ENCODE measurements at places on chromosomes 6 and 20.

DNA sequence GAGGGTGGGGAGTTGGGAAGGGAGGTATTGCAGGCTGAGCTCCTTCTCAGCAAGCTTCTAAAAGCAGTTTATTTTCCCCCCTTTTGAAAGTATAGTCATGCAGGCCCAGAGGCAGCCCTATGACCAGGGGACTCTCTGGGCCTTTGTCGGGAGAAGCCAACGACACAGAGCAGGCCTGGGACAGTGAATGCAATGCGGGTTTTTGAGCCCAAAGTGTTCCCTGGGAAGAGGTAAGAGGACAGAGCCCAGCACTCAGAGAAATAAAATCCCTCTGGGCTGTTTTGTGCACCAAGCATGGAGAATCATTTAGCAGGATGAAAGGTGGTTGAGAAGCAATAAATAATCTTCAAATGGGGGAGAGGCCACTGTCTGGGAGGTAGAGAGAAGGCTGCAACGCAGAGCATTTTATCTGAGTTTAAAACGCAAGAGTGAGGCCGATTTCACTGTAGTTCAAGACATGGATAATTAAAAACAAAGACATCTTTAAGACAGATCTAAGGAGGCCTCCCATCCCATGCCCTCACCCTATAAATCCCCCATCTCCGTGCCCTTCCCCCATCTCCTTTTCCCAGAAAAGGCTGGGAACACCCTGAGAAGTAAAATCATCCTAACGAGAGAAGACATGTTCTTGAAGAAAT lies 237.5 kb downstream of the CDC5L start:
- DNase-seq = no peak

GRCh38 chr6:84749181-84749580 lies 15.2 kb downstream of the TBX18 start:
- DNase-seq = no peak

DNA sequence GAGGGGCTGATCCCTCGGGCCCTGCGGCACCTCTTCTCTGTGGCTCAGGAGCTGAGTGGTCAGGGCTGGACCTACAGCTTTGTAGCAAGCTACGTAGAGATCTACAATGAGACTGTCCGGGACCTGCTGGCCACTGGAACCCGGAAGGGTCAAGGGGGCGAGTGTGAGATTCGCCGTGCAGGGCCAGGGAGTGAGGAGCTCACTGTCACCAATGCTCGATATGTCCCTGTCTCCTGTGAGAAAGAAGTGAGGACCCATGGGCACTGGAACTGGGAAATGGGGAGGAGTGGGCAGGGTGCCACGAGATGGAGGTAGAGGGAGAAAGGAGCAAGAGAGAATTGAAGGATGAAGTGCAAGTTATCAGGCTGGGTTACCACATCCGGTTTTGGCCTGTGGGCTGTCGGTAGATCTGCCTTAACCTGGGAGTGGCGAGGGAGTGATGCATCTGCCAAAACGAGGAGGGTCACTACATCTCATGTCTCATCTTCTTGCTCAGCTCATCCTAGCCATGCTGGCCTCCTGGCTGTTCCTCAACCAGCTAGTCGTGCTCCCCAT lies 5.4 kb upstream of the PHF1 start:
- no peak for DNase-seq

GRCh38 chr6:136191606-136192312 lies 58.4 kb downstream of the MTFR2 start:
- DNase-seq = no peak

GRCh38 chr20:11270566-11270965 lies 596.8 kb upstream of the JAG1 start:
- DNase-seq = no peak

DNA sequence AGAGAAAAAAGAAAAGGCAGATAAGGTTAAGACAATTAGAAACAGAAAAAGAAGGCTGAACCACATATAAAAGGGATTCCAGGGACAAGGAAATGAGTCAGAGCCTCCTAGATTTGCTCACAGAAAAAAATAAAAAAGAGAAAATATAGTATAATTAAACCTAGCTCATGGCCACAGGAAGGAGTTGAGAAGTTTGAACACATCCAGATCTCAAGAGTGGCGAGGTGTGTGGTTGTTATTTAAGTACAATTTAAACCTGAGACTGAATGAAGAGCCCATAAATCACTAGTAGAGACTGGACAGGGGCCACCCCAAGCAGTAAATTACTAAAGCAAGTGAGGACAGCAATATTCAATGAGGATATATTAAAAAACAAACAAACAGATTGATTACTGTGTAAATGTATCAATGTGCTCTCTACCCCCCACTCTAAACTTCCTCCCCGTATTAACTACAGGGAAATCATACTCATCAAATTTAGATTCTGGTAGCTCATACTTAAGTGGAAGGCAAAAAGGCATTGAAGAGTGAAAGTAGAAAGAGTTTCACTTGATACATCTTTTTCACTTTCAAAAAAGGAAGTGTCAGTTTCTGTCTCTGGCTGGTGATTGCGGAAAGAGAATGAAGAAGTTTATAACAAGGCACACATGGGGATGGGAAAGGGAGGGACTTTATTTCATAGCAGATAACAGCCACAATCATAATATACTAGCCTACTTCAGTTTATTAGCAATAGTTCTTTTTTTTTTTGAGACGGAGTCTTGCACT lies 49.3 kb upstream of the SCAF8 start:
- DNase-seq = no peak

DNA sequence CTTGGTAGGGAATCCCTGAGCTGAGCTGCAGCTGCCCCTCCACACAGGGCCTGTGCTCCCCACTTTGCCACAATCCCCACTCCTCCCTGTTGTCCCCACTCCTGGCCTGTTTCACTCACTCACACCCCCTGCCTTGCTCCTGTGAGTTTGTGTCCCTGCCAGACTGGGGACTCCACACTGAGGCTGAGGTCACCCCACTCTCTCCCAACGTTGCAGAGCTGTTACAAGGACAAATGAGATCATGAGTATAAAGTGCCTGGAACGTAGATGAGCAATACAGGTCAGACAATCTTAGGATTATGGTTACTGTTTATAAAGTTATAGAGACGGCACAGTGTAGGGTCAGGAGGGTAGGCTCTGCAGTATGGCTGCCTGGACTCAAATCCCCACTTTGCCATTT lies 426.0 kb upstream of the SULF2 start:
- DNase-seq = no peak

DNA sequence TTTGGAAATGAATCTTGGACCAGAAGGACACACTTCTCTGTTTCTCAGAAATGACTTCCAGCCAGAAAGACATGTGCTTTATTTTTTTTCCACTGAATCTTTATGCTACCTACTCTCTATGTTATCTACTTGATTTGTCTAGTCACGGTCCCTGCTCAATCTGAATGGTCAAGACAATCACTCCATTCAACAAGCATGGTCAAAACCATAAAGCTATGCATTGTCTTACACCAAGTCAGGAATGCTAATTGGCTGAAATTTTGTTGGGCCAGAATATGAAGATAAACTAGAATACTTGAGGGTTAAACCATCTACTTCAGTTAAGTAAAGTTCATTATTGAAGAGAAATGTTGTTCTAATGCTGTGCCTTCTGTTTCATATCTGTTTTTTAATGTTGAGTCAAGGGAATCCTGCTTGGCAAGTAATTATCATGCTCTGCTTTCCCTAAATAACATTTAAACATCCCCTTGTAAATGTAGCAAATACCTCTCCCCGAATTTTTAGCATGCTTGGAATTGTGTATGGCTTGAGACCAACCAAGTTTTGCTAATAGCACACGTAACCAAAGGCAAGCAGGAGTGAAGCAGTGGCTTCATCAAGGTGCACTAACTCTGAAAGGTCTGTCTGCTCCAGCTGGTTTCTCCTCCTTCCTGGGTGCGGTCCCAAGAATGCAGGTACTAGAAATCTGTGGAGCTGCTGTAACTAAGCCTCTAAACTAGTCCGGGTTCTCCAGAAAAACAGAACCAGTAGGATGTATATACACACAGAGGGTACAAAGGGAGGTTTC lies 190.3 kb upstream of the CDYL start:
- no peak for DNase-seq

All from cortex of kidney (tissue), 1 donor.